ENCODE measurements at places on chromosomes 1 and 21.

DNA sequence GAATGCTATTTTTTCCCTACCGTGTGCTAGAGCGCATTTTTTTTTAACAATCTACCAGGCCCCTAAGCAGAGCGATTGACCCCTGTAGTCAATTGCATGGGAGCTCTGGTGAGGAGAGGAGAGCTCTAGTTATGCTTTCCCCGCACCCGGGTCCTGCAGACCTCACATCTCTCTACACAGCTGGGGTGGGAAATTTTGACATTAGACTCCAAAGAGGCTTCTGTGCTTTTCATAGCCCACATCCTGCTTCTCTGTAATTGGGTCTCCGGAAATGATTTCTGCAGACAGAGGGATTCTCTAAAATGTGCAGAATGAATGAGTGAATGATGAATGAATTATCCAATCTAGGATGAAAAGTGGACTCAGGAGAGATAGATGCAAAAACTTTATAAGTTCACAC, 41.5 kb upstream of the DUSP10 start:
- DNase-seq, result no peak

- no peak for DNase-seq
These were observed 12.8 kb upstream of the RGS2 start for GRCh38 chr1:192795916-192796618.

DNA sequence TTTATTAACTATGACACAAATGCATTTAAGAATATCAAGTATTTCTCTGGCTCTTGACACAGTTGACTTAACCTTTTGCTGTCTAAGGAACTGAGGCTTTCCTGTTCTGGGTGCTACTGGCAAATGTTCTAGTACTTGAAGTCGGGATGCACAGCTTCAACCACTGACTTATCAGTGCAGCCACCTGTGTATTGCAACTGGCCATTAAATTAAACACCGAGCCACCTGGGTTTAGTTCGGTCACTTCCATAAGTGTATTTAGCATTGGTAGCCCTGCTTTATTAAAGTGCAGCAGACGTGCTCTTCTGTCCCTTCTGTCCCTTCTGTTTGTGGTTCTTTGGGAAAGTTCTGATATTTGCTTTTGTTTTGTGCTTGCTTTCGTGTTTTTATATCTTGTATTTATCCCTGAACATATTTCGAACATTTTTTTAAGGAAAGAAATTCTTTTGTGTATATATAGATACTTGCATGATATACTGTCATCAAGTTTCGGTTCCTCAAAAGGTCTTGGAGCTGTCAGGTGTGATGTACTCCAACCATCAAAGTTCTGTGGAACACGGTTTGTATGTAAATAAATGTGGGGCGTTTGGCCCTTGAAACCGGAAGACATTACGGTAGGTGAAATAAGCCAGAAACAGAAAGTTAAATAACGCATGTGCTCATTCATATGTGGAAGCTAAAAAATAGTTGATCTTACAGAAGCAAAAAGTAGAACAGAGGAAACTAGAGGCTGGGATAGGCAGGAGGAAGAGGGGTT, 297.9 kb upstream of the GREM2 start:
- no peak for DNase-seq

GRCh38 chr1:234769284-234769985, 159.5 kb upstream of the IRF2BP2 start:
- DNase-seq, result no peak

- no peak for DNase-seq
These were observed 27.8 kb upstream of the TIAM1 start for GRCh38 chr21:31371715-31372470.

DNA sequence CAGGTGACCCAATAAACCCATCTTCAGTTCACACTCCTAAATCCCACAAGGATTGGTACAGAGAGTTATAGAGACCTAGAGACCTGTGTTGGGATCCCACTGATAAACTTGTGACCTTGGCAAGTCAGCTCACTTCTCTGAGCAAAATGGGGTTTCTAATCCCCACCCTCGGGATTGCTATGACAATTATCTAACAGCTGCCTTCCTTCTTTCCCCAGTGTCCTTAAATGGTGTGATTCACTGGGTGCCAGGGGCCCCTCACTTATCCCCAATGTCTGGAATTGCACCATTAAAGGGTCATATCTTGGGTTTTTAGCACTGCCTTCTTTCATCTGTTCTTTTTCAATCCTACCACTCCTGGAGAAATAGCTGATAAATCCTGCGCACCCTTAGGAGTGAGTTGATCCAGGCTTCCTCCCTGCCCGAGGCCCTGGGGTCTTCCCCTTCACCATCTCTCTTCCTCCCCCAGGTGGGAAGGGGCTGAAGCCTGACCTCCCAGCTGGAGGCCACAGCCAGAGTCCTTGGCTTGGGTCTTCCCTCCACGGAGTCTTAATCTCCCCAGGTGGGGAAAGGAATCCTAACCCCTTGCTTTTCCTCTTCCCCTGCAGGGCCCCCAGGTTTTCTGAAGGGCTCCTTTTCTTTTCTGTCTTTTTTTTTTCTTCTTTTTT, 39.7 kb downstream of the LACTBL1 start:
- DNase-seq, result no peak

DNA sequence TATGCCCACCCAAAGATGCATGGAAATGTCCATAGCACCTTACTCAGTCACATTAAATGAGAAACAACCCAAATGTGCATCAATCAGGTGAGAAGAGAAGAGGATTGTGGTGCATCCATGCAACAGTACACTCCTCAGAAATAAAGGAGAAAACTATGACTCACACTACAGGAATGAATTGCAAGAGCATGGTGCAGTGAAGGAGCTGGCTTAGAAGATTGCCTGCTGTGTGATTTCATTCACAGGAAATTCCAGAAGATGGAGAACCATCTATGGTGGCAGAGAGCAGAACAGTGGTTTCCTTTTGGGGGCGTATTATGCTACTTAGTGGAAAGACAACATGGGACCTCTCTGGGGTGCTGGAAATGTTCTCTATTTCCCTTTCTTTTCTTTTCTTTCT, 278.6 kb upstream of the AJAP1 start:
- DNase-seq, result no peak

GRCh38 chr21:34706337-34706736, 37.5 kb downstream of the CLIC6 start:
- no peak for DNase-seq

DNA sequence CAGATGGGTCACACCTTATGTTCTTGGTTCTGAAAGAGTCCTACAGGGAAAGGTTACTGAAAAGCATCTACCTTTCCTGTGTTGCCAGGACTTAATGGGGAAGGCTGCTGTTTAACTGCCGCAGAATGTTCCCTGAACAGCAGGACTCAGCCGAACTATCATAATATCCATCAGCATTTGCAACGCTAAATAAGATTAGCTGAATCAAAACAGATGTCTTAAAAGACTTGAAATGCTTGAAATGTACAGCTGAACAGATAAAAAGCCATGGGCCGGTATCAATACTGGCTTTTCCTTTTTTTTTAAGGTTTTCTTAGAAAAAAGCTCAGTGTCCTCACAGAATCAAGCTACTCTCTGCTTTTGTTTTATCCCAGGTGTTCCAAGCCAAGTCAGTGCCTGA, 19.7 kb upstream of the ATP13A2 start:
- no peak for DNase-seq

DNA sequence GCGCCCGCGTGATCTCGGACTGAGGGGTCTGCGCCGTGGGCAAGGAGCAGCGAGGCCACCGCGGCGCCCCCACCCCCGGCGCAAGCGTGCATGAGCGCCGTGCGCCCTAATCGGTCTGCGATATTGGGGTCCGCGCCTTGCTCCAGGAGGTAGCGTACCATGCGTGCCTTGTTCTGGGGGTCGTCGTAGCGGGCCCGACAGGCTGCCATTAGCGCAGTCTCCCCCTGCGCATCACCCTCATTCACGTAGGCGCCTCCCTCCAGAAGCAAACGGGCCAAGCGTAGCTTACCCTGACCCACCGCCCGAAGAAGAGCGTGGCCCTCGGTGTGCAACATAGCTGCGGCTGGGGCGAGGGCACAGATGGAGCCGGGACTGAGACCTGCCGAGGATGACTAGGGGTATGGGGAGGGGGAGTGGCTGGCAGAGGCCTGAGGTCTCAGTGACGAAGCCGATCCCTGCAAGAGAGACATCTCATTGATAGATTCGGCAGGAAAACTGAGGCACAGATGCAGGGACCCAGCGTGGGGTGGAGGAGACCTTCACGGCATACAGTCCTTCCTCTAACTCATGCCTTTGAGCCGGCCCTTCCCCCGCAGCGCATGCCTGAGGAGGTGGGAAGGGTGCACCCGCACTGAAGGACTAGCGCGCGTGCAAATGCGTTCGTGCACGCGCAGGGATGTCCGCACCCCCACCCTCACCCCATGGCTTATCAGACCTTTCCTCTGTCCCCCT, 2.8 kb downstream of the ANKRD34A start:
- DNase-seq, result peak; percentile 47

- peak; percentile 38 for DNase-seq
These were observed at the start of gene HAPLN2 for GRCh38 chr1:156618853-156619581. Gene HAPLN2, plus strand, starts transcription at chr1:156619415. Its CDS starts 4,076 bp downstream, at chr1:156623491.

DNA sequence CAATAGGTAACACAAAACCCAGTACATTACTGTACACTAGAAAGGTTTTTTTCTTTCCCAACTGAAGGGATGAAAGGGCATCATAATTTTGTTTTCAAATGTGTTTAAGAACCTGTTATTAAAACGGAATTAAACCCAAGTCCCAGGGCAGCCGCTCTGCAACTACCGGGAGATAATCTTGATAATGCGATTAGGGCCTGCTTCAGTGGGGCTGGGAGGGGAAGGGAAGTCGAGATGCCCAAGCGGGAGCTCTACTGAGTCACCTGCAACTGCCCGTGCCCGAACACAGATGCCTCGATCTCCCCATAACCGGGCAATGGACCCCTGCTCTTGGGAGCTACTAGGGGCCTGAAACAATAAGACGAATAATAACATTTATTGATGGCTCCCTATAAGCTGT, 61.4 kb downstream of the KAZN start:
- DNase-seq, result no peak

- DNase-seq, result no peak
These were observed 55.8 kb upstream of the BOLA1 start for GRCh38 chr1:149843431-149844041.

DNA sequence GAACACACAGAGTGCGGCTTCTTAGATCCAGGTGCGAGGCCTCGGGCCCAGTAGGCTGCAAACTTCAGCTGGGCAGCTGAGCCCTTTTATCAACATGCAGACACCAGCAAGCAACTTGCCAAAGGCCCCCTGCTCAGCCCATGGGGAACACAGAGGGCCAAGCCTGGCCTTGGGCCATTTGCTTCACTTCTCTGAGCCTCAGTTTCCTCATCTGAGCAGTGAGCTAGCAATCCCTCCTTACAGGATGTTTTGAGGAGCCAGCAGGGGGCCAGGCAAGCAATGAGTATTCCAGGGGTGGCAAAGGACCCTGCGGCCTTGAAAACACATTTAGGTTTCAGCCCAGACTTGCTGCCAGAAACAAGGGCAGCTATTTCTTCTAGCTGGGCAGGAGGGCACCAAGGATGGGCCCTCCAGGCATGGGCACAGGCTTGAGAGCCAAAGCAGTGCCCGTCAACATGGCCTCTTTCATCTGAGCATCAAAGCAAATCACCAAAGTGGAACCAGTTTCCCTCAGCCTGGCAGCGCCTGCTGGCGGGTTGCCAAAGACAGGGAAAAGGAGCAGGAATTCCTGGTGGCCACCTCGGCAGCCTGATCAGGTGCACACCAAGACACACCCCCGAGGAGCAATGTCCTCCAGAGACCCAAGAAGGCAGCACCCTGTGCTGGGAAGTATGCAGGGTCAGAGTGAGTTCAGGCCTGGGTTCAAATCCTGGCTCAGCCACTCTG, 1.4 kb downstream of the MATN1 start:
- no peak for DNase-seq

- no peak for DNase-seq
These were observed 35.4 kb downstream of the ABL2 start for GRCh38 chr1:179194068-179194537.

GRCh38 chr21:32940079-32941014, 85.4 kb upstream of the OLIG2 start:
- peak; percentile 69 for DNase-seq

DNA sequence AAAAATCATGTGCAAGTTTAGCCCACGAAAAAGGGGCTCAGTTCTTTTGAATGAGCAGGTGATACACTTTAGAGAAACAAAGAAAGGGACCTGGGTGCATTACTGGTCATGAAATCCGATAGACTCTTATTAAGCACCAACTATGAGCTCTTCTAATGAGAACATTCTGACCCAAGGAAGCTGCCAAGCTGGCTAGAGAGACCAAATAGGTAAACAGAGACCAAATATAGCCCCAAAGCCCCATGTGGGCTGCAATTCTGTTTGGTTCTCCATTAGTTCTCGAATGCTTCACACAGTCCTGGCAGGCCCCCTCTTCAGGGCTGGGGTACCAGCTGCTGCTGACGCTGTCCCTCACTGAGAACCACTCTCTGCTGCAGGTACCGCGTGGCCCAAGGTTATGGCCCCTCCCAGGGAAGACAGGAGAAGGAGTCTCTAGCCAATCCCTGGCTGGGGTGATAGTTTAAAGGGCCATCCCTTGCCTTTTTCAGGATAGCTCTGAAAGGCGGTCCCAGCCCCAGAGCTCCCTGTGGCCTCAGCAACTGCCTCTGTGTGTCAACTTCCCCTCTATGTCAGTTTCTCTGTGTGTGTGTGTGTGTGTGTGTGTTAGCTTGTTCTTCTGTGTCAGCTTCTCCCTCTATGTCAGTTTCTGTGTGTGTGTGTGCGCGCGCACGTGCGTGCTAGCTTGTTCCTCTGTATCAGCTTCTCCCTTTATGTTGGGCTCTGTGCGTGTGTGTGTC, 7.1 kb upstream of the UBXN10 start:
- no peak for DNase-seq

- no peak for DNase-seq
These were observed 1.5 kb downstream of the KIF1B start for GRCh38 chr1:10211805-10212410.

DNA sequence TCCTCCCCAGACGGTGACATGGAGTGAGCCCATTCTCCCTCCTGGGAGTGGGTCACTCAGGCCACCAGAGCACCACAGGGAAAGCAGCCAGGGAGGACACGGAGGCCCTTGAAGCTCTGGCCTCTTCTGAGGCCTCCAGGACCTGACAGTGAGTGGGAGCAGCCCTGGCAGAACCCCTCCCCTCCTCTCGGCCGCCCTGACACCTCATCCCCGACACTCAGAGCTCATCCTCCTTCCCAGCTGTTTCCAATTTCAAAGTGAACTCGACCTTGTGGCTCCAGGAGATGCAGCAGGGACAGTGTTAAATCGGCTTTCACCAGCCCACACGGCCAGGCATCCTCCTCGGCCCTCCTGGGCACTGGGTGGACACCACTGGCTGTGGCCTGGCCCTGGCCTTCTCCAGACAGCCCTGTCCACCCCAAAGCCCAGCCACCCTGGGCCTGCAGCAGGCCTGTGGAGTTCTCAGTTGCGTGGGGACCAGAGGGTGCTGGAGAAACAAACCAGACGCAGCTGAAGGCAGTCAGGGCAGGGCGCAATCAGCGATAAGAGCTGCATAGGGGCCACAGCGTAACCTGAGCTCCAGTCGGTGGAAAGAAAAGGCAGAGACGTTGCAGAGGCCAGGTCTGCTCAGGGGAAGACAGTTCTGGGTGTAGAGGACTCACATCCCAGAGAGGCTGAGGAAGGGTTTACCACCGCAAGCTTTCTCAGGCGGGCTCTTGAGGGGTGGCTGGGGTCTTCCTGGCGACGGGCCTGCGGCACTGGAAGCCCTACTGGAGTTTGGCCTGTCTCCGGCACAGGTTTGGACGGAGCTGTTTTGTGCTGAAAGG, 27.1 kb downstream of the FTCD start:
- no peak for DNase-seq

All from CD8-positive, alpha-beta T cell (primary cell).